ENCODE measurements at places on chromosomes 2 and 18.

DNA sequence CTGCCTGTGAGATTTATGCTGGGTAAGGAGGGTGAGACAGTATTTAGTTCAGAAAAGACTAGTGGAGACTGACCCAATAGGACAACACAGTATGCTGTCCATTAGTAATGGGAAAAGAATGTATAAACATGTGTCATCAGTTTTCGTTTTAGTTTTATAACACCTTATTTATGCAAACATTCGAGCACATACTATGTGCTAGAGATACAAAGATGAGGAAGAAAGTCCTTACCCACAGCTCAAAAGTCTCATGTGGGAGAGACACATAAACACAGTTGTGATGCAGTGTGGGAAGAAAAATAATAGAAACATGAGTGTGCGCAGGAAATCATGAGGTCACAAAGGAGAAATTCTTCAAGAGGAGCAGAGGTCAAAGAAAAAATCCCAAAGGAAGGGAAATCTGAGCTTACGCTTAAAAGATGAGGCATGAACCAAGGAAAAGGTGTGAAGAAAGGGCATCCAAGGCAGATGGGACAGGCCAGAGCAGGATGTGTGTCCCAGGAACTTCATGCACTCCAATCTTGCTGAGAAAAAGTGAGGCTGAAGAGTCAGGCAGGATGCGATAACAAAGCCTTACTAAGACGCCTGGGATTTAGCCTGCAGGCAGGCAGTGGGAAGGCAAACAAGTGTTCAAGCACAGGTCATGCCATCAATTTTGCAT is 8.1 kb downstream of the METTL21A start:
- no peak for DNase-seq

GRCh38 chr2:71933467-71934319 is 214.0 kb downstream of the CYP26B1 start:
- DNase-seq, result no peak

- DNase-seq, result no peak
Measured at GRCh38 chr2:17000184-17000482, 334.5 kb upstream of the CYRIA start.

DNA sequence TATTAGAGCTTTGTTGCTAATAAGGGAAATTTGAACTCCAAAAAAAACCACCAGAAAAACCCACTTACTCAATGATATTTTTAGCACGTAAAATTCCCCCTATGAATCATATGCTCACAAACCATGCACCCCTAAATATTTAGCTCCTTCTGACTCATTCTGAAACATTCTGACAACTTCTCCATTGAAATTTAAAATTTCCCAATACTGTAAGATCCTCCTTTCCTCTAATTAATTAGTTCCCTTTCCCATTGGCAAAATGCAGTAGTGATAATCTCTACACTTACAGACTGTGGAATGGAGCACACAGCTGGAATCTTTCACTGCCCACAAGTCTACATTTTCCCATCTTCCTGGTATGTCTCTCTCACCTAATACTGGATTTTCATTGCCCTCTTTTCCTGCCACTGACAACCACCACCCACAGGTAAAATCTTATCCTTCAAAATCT is 215.8 kb upstream of the ACVR2A start:
- DNase-seq, result no peak

GRCh38 chr2:172446474-172447063 is 19.2 kb downstream of the ITGA6 start:
- DNase-seq, result no peak

GRCh38 chr18:35917043-35917442 is 55.4 kb upstream of the RMP24 start:
- no peak for DNase-seq

Measured in NCI-H1417 treated with DMSO at 0.1 percent for 48 hours (cell line).